ENCODE measurements at places on chromosomes 2 and 18.

DNA sequence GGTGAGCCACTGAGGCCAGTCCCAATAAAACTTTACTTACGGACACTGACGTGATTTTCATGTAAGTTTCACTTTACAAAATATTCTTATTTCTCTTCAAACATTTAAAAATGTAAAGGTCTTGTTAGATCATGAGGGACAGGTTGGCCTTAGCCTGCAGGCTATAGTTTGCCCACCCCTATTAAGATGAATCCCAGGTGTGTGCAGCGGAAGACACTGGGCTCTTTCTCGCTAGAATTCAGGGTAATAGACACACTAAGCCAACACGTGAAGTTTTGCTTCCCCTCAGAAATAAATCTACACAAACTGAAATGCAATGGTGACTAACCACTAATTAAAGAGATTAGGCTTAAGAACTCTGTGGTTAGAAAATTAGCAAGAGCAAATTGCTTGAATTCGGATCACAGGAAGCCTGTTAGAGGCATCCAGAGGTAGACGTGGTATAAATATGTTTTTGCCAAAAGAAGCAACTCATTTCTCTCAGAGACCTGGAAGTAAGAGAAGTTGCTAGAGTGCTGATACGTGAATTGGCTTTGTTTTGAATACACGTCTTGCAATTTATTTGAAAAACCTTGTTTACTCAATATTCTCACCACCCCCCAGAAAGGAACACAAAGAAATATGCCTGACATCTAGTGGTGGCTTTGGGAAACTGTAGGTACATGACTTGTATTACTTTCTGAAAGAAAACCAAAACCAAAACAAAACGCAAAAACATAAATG, 151.6 kb downstream of the DTNB start:
- peak; percentile 47 for DNase-seq

DNA sequence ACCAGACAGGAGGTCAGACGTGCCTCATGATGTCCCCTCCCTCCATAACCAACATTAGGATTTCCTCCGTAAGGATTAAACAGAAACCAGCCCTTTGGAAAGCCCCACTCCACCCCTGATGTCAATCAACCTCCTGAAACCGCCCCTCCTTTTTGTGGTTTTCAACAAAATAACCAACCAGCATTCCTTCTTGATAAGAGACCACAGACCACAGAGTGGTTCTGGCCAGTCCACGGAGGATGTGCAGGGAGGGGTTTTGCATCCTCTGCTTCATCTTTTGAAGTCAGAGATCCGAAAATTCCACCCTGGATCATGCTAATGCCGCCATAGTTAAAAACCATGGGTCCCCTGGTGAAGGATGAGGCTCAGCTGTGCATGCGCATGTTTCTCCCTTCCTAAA, 180.0 kb upstream of the CCDC150 start:
- DNase-seq = no peak

- DNase-seq = no peak
Observed at GRCh38 chr2:162490761-162491470, 147.0 kb downstream of the GCA start.

DNA sequence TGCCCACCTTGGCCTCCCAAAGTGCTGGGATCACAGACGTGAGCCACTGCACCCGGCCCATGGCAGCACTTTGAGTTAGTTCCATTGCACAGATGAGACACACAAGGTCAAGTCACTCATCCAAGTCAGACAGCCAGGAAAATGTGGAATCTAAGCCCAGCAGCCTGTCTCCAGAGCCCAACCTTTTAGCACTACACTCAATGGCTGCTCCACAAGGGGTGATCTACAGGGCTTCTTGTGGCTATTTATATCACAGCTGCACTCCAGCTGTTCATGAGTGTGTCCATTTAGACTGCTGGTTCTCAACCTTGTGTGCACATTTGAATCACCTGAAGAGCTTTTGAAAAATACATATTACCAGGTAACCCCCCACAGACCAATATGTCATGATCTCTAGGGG, 72.9 kb upstream of the RPL31 start:
- no peak for DNase-seq

GRCh38 chr2:72973137-72973535, 55.8 kb downstream of the EMX1 start:
- no peak for DNase-seq

- no peak for DNase-seq
Observed at GRCh38 chr2:197130318-197130717, 180.3 kb downstream of the ANKRD44 start.

DNA sequence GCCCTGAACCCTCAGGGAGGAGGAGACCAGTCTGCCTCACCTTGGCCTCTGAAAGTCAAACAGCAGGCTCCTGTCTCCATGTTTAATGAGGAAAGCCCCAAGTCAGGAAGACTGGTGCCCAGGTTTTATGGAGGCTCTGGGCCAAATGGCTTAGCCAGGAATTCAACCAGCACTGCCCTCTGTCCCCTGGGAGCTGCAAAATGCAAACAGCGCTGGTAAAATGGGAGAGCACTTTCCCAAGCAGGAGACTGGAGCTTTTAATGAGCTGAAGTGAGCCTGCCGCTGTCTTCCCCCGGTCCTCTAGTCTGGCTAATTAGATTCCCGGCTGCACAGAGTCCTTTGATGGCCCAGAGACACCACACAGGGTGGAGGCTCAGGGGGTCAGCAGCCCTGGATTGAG, 276.0 kb upstream of the TRIB2 start:
- DNase-seq = no peak

DNA sequence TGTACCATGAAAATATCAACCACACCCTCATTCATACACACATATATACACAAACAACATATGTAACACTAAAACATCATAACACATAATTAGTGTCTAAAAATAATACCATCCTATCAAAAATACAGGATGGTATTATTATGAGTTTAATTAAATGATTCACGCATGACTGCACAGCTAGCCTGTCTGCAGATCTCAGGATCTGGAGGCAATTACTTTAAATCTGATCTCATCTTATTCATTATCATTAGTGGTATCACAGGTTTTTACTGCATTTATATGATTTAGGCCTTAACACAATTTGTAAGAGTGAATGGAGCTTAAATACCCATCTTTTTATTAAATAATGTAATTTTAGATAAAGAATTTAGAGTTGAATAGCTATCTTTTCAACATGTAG, 443.4 kb upstream of the LINC00305 start:
- DNase-seq = no peak

- no peak for DNase-seq
Observed at GRCh38 chr18:61173554-61173953, 159.7 kb upstream of the CDH20 start.

DNA sequence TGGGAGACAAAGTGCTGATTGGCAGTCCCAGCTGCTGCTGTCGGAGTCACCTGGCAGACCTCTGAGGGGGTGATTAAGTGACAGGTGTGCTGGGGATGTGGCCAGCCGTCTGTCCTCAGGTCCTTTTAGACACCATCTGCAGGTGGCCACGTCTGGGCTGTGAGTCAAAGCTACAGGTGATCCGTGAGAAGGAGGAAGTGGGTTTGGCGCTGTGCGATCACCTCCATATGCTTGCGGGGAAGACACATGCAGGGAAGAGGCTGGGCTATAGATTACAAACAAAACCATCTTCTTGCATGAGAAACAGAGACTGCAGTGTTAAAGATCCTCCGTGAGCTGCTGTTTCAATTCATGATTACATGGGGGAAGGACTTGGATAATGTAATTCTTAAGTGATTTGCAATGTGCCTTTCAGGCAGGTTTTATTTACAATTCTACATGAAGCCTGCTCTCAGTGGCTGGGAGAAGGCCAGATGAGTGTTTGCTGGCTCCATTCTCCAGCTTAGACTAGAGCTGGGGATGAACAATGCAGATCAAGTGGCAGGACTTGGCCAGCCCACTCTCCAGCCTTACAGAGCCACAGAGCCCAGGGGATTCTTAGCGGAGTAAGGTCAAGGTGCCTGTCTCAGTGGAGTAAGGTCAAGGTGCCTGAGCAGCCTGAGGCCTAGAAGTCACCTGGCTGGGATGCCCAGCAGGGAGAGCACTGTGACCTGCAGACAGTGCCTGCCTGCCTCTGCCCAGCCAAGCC, 87.8 kb downstream of the LYPD1 start:
- DNase-seq = no peak

GRCh38 chr2:23988371-23988770, 21.5 kb upstream of the MFSD2B start:
- DNase-seq = no peak

GRCh38 chr2:219638217-219638947, 11.0 kb downstream of the SLC4A3 start:
- DNase-seq = no peak

DNA sequence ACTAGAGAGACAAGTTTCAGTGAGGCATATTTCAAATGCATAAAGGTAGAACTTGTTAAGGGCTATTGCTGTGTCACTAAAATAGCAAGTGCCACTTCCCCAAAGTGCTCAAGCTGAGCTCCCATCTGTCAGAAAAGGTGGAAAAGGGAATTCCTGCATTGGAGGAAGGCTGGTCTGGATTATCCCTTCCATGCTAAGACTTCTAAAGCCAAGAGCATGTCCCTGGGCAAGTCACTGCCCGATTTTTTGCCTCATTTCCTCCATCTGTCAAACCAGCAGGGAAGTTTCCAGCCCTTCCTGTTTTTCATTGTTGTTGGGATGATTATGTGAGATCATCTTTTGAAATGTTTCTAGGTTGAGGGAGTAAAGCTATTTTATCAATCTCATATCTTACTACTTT, 175.5 kb downstream of the SETBP1 start:
- DNase-seq = no peak

GRCh38 chr18:58671111-58671631, at the start of gene MALT1:
MALT1 (plus strand) TSS chr18:58671465; CDS start chr18:58671644, 179 bp downstream.
- DNase-seq = peak; percentile 95

GRCh38 chr2:23145460-23145859, 239.5 kb upstream of the KLHL29 start:
- DNase-seq = no peak

GRCh38 chr2:178208336-178208735, 14.0 kb downstream of the OSBPL6 start:
- no peak for DNase-seq

DNA sequence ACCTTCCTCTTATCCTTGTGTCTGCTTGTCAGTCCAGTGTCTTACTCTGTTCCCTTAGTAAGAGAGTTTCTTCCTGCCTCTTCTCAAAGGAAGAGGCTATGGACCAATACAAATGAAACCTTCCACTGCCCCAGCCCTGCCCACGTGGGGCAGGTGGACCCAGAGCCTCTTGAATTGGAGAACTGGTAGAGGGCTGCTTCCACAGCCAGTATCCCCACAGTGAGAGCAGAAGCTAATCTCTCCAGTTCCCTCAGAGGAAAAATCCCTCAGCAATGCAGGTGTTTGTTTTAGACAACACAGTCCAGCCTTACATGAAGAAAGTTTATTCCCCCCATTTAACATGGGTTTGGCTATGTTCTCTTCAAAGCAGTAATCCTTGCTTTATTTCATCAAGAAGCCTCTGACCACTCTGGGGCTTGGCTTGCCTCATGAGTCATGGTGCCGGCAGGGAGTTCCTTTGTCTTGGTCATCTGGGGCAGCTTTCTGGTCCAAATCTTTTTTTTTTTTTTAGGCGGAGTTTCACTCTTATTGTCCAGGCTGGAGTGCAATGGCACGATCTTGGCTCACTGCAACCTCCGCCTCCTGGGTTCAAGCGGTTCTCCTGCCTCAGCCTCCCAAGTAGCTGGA, 6.5 kb upstream of the CYBRD1 start:
- DNase-seq = no peak

DNA sequence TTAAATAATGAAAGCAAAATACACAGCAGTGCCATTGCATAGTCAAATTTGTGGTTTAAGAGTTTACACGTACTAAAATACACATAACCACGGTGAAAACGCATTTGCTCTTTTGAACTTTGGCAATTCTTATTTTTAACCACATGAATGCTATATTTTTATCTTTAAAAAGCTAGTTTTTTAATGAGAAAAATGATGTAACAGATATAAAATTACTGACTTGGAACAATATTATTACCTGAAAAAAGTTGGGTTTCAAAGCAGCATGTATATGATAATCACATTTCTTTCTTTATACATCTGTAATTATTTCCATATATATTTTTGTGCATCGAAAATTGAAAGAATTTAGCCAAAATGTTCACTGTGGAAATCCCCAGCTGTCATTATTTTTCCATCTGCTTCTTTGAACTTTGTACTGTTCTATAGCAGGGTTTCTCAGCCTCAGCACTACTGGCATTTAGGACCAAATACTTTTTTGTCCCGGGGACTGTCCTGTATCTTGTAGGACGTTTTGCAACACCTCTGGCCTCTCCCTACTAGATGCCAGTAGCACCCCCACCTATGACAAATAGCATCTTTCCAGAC, 75.9 kb upstream of the CAB39 start:
- DNase-seq = no peak

GRCh38 chr2:71462056-71462605, 8.8 kb downstream of the DYSF start:
- DNase-seq = no peak

DNA sequence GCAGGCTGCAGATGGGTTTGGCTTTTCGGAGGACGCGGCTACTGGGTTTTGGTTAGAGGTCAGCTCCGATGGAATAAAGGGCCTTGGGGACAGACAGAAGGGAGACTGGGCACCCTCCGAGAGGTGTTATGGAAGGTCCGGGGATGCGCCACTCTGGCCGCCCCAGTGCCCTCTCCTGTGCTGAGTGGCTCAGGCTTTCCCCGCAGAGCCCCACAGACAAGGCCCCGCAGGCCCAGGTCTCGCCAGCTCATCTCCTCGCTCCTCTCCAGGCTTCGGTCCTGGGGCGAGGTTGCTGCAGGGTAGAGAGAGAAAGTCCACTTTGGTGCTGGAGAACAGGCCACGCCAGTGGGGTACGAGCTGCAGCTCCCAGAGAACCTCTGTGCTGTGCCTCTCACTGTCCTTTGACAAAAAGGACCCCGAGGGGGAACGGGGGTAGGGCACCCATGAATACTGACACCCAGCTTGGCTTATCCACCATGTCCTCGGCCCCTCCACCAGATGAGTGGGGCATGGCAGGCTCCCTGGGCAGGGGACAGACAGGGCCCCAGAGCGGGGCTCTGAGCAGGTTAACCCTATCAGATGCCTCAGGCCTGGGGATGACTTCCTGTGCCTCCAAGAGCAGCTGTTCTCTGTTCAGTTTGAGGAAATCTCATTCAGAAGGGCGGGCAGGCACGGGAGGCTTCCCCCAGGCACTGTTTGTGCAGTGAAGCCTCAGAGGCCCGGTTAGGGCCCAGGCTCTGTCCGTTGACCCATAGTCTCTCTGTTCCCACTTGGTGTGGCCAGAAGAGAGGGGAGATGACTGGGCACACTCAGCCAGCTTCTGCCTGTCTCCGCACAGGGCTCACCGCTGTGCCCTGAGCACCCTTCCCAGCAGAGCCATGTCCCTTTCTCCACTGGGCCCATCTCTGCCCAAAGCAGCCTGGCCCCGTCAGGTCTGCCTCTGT, 15.7 kb upstream of the CNNM3 start:
- no peak for DNase-seq

DNA sequence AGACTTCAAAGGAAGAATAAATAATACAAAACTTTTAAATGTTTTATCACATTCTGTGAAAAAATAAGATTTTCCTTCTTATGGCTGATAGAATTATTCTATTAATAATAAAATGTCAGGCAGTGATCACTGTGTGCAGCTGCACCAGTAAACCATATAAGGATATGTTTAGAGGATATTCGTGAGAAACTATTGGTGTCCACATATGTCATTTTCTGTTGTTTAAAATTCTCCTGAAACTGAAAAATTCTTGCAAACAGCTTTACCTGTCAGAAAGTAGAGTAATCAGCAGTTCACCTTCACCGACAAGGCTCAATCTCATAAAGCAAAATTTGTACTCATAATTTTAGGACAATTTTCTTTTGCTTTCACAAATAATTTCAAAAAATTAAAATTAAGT, 170.1 kb upstream of the KCNH7 start:
- DNase-seq = no peak

All from mucosa of gallbladder (tissue), 1 donor.